ENCODE measurements at places on chromosomes 16 and 17. TPM values are rescaled to one million over a fixed set of nuclear protein-coding genes. Genes with fewer than 3 reads are reported as not detected.
A peak's percentile ranks its signal among the peaks of the same experiment; 100 is the strongest.

DNA sequence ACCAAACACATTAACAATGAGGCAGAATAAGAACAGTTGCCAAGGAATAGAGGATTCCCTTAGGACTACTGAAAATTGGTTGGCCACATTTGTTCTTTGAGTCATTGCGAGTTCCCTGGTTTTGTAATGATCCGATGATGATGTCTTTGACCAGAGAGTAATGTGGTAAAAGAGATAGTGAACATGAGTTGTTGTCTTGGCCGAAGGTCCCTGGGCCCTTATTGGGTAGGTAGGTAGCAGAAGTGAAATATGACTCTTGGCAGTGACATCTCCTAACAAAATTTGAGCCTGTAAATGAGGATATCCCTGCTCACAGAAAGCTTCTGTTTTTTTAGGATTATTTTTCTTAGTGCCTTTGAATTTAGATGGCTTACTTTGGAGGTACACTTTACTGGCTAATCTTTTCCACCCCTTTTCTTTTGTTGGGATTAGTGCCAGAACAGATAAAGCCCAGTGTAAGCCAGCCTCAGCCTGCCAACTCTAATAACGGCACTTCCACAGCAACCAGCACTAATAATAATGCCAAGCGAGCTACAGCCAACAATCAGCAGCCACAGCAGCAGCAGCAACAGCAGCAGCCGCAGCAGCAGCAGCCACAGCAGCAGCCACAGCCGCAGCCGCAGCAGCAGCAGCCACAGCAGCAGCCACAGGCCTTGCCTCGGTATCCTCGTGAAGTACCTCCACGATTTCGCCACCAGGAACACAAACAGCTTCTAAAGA lies 47.2 kb downstream of the TNRC6A start:
- no peak for DNase-seq

LPO gene
- total RNA-seq: not detected

CCL5 gene
- 4.0 TPM for total RNA-seq

GRCh38 chr17:162689-163088 lies 18.8 kb downstream of the DOC2B start:
- no peak for DNase-seq

DNA sequence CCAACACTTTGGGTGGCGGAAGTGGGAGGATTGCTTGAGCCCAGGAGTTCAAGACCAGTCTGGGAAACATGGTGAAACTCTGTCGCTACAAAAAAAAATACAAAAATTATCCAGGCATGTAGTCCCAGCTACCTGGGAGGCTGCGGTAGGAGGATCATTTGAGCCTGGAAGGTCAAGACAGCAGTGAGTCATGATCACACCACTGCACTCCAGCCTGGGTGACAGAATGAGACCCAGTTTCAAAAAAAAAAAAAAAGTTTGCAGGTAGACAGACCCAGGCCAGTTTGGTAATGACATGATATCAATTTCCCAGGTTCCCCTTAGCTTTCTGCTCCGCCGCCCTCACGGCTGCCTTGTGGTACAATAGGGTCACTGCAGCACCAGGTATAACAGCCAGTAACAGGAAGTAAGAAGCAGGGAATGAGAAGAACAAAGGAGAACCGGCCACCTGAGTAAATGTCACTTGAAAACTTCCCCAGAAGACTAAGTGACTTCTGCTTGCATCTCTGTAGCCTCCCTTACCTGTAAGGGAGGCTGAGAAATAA lies 201.2 kb upstream of the HSBP1 start:
- DNase-seq: no peak

- peak; percentile 74 for DNase-seq
Observed at GRCh38 chr16:29925781-29926710, at the start of gene KCTD13. Gene KCTD13, minus strand, starts transcription at chr16:29926226. Its CDS starts 193 bp downstream, at chr16:29926033.

DNA sequence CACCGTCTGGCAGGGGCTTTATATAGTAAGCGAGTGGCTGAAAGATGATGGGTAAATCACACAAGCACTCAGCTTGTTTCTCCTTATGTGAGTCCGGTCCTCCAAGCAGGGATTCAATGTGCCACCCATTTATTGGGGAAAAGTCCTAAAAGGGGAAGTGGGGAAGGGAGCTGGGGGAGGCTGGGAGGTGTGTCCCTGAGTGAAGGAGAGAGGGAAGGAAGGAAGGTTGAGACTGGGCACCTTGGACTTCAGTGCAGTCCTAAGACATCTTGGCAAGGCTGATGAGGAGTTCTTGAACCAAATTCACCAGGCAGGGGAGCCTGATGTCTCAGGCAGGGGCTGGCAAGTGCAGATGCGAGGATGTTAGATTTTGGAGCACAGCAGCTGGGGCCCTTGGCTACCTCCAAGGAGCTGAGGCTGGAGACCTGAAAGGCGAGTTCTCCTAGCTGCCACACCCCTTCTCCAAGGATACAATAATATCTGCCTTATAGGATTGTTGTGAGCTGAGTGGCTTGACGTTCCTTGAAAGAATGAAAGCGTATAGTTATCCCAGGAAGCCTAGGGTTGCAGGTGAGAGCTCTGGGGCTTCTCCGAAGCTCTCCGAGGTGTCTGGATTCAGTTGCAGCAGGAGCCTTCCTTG lies 23.0 kb upstream of the CYLD start:
- DNase-seq: no peak

ORC6 gene
- 33.3 TPM for total RNA-seq

LRRC37B gene
- 12.6 TPM for total RNA-seq

- DNase-seq: peak; percentile 26
Observed at GRCh38 chr17:71764505-71764904, 356.3 kb upstream of the SOX9 start.

KCNH6 gene
- total RNA-seq: not detected

DNA sequence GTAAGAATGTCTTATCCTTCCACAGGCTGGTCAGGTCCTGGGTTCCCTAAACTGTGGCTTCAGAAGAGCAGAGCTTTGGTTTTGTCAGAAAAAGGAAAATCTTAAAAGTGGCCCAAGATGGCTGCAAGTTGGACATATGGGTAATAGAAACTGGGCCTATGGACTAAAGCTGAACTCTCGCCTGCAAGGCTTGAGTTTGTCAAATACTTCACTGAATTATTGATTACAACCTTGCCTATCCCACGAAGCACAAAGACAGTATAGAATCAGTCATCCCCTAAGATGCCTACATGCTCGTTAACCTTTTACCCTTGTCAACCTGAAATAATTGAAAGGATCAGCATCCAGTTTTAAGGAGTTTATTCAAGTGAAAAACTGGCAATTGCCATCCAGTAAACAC lies 20.7 kb downstream of the RNF112 start:
- DNase-seq: no peak

CCP110 gene
- 15.4 TPM for total RNA-seq

- DNase-seq: peak; percentile 41
Observed at GRCh38 chr16:66926171-66926947, 1.0 kb upstream of the RRAD start.

OR1F1 gene
- not detected for total RNA-seq

TMEM208 gene
- total RNA-seq: 48.5 TPM

GRCh38 chr17:82984751-82985427 lies 94.5 kb upstream of the METRNL start:
- DNase-seq: peak; percentile 9

DNA sequence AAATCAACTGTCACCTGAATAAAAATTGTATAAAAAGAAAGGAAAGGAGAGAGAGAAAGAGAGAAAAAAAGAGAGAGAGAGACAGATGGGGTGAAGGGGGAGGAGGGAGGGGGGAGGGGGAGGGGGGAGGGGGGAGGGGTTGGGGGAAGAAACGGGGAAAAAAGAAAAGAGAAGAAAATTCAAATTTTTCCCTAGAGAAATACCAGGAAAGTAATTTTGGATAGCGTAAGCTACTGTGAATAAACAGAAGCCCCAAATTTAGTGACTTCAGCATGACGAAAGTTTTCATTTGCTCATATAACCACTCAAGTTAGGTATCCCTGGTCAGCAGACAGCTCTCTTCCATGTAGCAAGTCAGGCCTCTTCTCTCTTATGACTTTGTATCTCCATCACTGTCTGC lies 289.4 kb upstream of the MYOCD start:
- DNase-seq: no peak

CACNG1 gene
- not detected for total RNA-seq

PLK1 gene
- 86.3 TPM for total RNA-seq

DNA sequence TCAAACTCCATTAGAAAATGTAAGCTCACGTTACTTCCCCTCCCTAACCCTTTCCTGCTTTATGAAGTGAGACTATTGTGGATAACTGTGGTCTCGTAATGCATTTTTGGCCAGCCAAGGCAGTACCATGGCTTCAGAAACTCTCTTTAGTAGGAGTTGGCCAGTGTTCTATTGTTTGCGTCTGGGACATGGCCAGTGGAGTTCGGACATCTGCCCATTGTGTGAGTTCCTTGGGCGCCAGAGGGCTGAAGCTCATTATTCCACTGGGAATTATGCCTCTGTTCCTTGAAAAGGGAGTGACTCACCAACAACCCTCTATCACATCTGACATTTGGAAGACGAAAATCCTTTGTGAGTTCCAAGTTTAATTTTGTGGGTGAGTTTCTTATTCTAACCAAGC lies 319.5 kb upstream of the SOX9 start:
- DNase-seq: peak; percentile 95

GRCh38 chr17:41910701-41911391 lies 7.9 kb downstream of the ACLY start:
- peak; percentile 99 for DNase-seq

- peak; percentile 52 for DNase-seq
Observed at GRCh38 chr17:47850692-47851573, at the start of gene SP6. Gene SP6, minus strand, starts transcription at chr17:47851163. Its CDS starts 2,734 bp downstream, at chr17:47848429.

Data from RPMI7951 (cell line).